ENCODE measurements at places on chromosomes 12 and 14.

DNA sequence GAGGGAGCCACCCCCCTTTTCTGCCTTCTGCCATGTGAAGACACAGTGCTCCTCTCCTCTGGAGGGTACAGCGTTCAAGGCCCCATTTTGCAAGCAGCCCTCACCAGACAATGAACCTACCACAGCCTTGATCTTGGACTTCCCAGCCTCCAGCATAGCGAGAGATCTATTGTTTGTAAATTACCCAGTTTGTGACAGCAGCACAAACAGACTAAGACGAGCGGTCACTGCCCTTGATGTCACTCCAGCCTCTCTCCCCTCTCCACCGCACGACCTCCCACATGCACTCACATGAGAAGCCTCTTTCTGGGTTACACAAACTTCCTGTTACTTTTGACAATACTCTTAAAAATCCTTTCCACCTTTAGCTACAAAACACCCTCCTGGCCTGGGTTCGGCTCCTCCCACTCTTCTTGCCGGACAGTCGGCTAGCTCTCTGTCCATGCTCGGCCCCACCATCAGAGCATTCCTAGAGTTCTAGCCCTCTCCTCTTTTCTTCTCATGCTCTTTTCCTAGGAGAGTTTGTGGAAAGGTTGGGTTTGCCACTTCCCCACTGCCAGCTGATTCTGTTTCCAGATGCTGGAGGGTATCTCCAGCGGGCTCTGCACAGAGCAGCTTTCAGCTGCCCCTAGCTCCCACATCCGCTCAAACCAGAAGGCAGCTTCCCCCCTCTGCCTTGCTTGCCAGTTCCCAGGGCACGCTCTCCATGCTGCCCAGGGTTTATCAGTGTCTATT, 124.3 kb downstream of the FOXN3 start:
- no peak for DNase-seq

DNA sequence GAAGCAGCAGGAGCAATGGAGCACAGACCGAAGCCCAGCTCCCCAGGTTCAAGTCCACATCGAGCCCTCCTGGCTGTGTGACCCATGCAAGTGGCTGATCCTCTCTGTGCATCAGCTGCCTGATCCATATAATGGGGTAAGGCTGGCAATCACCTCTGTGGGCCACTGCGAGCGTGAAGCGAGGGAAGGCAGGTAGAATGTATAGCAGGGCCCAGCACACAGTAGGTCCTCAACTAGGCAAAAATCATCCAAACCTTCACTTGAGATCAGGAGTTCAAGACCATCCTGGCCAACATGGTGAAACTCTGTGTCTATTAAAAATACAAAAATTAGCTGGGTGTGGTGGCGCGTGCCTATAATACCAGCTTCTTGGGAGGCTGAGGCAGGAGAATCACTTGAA, 102.6 kb downstream of the SCARB1 start:
- DNase-seq = no peak

GRCh38 chr12:92543840-92544239, 158.9 kb upstream of the PLEKHG7 start:
- DNase-seq = peak; percentile 31

- peak; percentile 27 for DNase-seq
Measured at GRCh38 chr14:34368115-34368970, 93.7 kb downstream of the SPTSSA start.

DNA sequence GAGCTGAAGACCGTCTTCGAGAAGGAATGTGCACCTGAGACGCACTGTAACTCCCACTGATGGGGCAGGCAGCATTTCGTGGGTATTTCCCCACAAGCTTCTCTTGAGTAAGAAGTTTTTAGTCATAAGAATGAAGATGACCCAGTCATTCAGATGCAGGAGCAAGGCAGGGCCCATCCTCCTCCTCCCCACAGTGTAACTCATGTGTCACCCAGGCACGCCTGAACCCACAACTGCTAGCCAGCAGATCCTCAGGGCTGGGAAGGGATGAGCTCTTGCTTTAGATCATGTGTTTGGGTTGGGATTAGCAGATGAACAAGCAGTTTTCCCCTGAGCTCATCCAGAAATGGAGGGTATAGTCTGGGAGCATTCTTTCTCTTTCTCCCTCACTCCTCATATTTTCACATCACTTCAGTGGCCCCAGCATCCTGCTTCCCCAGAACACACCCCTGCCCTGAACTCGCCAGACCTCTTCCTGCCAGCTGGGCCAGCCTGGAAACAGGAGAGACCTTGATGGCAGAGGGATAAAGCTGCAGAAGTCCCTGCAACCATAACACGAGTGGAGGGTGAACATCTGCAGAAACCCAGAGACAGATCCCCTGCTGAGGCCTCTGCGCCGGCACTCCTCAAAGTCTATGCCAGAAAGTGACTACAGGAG, 73.3 kb downstream of the B4GALNT3 start:
- DNase-seq = no peak

DNA sequence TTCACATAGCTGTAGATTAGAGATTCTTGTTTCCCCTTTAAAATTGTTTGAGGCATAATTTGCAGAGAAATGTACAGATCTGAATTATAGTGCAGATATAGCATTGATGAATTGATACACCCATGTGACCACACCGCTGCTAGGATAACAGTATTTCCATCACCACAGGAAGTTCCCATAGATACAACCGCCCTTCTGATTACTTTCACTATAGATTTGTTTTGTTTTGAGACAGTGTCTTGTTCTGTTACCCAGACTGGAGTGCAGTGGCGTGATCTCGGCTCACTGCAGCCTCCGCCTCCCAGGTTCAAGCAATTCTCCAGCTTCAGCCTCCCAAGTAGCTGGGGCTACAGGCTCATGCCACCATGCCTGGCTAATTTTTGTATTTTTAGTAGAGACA, 8.8 kb upstream of the ASPG start:
- DNase-seq = no peak

- peak; percentile 48 for DNase-seq
Measured at GRCh38 chr12:913919-914698, 35.4 kb downstream of the RAD52 start.

GRCh38 chr12:11568762-11569478, 80.6 kb upstream of the ETV6 start:
- DNase-seq = no peak

DNA sequence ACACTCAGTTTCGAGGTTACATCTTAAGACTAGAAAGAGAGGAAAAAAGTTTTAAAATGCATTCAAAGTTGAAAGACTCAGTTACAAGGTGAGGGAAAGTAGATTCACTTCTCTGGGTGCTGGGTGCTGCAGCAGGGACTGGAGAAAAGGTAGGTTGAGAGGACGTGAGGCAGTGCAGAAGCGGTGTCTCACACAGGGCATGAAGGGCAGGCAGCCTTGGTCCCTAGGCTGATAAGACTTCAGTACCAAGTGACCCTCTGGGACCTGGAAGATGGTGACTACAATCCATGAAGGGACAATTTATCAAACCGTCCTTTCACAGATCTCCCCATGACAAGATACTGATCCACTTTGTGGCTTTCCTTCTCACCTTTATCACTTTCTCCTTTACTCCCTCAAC, 22.5 kb upstream of the UTP20 start:
- DNase-seq = no peak

DNA sequence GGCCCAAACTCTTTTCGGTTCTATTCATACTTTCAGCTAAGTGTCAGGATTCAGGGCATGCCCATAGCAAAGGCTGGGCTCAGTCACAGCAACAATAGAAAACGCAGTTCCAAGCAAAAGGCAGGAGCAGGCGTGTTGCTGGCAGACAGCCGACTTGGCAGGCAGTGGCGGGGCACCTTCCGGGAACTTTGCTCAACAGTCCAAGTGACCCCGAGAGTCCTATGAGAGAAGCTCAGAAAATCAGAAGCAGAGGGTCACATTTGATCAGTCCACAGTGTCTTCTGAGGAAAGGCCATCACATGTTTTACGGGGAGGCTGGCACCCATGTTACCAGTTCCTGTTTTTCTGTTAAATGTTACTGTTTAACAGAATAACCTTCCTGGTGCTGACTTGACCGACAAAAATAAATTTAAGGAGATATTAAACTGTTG, 115.0 kb downstream of the DACT1 start:
- peak; percentile 11 for DNase-seq

GRCh38 chr12:111953455-111953854, 59.5 kb downstream of the TMEM116 start:
- no peak for DNase-seq

DNA sequence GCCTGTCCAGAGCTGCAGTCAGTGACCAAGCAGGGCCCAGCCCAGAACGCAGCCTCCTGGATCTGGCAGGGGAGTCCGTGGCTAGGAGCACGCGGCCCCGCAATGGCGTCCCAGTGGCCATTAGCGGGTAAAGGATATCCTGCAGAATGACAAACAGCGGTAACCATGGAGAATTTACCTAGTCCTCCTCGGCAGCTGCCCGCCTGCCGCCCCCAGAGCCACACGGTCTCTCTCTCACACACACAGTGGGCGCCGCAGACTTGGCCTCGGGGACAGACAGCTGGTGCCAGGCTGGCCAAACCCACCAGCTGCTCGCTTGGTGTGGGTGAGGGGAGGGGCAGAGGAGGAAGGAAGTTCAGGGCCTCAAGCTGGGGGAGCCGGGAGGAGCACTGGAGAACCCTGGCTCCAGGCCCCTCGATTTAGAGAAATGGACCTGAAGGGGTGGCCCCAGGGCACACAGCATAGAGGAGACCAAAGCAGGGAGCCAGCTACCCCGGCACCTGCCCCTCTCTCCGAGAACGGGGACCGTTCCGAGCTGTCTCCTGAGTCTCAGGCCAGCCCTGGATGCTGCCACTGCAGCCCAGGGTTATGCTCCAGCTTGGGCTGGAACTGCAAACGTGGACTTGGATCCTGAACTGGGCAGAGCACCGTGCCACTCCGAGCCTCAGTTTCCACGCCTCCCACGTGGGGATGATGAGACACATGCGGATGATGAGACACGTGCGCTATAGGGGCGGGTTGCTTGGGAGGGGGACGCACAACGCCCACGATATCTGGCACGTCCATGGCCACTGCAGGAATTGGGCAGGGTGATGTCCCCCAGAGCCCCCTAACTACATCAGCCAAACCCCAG, 3.4 kb downstream of the CDK2AP1 start:
- peak; percentile 64 for DNase-seq

- DNase-seq = no peak
Measured at GRCh38 chr14:101078170-101078891, 174.8 kb upstream of the RTL1 start.

DNA sequence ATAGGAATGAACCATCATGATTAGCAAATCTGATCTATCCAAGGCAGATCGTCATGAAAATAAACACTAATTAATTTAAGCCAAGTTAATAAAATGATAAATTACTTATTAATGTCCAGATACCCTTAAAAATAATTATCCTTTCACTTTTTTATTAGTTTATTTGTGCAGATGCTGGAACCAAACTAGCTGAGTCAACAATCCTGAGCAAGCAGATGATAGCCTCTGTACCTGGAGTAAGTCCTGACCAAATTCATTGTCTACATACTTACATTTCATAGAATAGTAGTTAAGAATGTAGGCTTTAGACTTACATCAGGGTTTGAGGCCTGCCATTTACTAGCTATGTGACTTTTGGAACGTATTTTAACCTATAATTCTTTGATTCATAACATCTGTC, 105.8 kb downstream of the PRIMA1 start:
- DNase-seq = no peak

DNA sequence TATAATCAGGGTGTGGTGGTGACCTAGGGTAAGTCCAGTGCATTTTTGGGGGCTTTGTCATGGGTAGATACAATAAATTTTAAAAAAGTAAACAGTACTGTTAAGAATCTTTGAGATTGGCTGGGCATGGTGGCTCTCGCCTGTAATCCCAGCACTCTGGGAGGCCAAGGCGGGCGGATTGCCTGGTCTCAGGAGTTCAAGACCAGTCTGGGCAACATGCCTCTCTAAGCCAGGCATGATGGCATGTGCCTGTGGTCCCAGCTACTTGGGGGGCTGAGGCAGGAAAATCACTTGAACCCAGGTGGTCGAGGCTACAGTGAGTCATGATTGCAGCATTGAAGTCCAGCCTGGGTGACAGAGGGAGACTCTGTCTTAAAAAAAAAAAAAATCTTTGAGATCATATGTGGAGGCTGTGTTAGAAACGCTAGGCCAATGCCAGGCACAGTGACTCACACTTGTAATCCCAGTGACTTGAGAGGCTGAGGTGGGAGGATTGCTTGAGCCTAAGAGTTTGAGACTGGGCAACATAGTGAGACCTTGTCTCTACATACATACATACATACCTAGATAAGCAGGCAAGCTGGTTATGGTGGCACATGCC, 67.7 kb downstream of the PRKCH start:
- no peak for DNase-seq

- peak; percentile 15 for DNase-seq
Measured at GRCh38 chr14:104135904-104136471, 2.4 kb upstream of the KIF26A start.

DNA sequence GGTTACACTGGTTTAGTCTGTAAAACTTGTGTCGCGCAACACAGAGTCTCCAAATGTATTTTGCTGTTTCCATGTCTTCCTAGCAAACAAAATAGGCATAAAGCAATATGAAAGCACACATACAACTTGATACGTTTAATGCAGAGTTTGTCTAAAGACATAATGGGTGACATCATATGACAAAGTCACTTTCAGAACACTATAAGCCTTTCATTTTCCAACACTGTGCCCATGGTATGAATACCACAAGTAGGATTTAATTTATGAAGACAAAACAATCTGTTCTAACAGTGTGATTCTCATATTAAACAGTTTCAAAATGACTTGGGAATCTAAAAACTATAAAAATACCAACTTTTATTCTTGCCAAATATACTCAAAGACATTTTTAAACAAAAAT, 58.4 kb downstream of the PTPN21 start:
- DNase-seq = no peak

DNA sequence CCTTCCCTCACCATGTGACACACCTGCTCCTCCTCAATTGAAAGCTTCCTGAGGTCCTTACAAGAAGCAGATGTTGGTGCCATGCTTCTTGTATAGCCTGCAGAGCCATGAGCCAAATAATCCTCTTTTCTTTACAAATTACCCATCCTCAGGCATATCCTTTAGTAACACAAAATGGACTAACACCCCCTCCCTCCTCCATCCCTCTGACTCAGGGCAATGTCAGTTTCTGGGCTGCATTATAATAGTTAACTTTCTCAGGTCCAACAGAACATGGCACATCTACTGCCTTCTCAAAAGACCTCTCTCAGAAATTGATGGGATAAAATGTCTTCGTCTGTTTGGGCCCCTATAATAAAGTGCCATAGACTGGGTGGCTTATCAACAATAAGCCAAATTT, 287.0 kb downstream of the DPF3 start:
- no peak for DNase-seq

DNA sequence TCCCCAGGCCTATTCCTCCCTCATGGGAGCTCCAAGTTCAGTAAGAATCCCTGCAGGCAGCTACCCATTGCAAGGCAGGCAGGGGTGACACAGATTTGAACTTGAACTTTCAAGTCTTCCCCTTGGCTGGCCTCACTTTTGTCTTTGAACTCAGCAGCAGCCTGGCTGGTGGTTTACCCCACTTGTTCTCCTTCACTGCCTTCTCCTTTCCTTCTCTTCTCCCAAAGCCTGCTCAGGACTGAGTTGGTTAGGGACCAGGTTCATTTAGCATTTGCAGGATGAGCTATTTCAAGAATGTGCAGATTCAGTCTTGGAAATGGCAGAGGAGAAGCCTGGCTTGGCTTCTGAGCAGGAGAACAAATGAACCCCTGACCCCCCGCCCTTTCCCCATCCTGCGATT, 67.7 kb upstream of the TBX3 start:
- no peak for DNase-seq
